ENCODE measurements at places on chromosomes 5 and 9.

DNA sequence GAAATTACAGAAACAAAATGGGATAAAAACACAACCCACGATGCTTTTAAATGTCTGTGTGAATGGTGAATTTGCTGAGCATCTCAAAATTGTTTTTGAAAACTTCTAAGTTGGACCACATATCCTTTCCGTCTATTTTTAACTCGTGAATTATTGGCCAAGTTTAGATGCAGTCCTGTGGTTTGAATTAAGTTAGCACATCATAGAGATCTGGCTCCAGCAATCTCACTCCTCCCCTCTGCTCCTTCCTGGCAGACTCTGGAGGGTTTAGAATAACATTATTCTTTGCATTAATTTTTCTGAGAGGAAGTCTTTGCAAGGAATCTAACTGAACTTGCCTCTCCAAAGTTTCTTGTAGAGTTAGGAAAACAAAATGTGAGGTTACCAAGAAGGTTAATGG, 14.5 kb upstream of the ANKRD55 start:
- DNase-seq = peak; percentile 69

DNA sequence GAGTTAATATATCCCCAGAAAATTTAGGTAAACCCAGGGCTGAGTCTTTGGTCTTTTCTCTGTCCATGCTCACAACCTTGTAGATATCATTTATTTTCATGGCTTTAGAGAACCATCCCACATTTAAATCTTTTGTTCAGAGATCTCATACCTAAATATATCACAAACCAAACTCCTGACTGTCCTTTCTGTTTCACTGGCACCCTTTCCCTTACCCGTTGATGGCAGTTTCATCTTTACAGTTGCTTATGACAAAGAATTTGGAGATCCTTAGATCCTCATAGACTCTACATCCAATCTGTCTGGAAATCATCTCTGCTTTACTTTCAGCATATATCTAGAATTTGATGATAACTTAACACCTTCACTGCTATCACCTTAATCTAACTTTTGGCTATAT, 19.2 kb downstream of the RNF180 start:
- DNase-seq = no peak

DNA sequence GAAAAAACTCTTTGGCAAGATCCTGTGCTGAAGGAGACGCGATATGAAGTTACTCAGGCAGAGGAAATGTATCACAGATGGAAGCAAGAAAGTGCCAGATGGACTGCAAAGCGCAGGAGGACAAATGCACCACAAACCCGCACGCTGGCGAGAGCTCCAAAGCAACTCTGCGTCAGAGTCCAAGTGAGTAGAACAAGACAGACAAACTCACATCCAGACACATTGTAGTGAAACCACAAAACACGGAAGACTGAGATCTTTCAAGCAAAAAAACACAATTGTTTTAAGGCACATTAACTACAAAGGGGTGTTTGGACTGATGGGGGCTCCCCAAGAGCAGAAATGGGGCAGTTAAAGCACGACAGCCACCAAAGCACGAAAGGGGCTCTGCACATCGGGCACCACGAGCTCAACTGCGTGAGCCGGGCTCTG, 39.2 kb upstream of the NKD2 start:
- peak; percentile 30 for DNase-seq

DNA sequence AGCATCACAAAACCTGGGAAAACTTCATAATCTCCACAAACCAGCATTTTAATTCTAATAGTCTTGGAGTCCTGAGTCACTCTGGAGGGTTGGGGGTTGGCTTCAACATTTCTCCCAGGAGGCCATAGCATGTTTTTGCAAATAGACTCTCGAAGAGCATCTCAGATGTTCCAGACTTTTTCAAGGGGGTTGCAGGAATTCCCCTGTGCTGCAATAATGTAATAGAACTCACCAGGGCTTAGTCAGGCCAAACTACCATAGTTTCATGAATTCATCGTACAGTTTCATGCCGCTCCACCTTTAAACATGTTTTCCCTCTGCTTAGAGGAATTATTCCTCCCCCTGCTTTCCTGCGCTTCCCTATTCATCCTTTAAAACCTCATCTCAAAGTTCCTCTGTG, 499.5 kb upstream of the KLF4 start:
- DNase-seq = peak; percentile 19

GRCh38 chr5:145976431-145977155, 40.2 kb downstream of the SH3RF2 start:
- no peak for DNase-seq

GRCh38 chr9:4226331-4227250, 73.3 kb downstream of the GLIS3 start:
- DNase-seq = no peak

DNA sequence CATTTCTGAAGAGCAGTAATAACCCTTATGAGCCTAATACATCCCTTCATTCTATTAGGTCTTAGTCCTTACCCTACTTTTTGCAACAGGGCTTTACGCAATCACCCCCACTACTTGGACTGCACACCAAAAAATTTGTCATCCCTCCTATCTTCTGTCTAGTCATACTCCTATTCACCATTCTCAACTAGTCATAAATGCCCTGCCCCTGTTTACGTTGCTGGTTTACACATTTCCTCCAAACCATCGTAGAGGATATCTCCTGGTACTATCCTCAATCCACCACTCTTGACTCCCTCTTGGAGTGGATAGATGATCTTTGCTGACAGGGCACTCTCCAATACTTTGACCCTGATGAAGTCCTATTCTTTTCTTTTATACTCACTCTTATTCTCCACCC, 98.2 kb upstream of the CCNG1 start:
- no peak for DNase-seq

- no peak for DNase-seq
These were observed 37.9 kb downstream of the LURAP1L start for GRCh38 chr9:12812710-12813109.

- DNase-seq = peak; percentile 70
These were observed 871 bp downstream of the TRIO start for GRCh38 chr5:14143841-14144585.

- DNase-seq = no peak
These were observed 2.1 kb upstream of the GABRB2 start for GRCh38 chr5:161548487-161549094.

- peak; percentile 99 for DNase-seq
These were observed at the start of gene MIGA2 for GRCh38 chr9:129036241-129036922. Gene MIGA2, plus strand, starts transcription at chr9:129036626. Its CDS starts 3,969 bp downstream, at chr9:129040595.

DNA sequence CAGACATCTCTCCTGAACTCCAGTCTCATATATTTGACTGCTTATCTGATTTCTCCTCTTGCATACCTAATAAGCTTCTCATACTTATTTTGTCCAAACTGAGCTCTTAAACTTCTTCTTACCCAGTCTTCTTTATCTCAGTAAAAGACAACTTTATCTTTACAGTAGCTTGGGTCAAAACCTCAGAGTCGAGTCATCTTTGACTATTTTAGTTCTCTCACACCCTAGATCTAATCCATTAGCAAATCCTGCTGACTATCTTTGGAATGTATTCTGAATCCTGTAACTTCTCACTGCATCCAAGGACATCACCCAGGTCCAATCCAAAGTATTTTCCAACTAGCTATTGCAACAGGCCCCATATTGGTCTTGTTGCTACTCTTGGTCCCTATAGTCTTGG, 11.8 kb upstream of the JAK2 start:
- DNase-seq = no peak

DNA sequence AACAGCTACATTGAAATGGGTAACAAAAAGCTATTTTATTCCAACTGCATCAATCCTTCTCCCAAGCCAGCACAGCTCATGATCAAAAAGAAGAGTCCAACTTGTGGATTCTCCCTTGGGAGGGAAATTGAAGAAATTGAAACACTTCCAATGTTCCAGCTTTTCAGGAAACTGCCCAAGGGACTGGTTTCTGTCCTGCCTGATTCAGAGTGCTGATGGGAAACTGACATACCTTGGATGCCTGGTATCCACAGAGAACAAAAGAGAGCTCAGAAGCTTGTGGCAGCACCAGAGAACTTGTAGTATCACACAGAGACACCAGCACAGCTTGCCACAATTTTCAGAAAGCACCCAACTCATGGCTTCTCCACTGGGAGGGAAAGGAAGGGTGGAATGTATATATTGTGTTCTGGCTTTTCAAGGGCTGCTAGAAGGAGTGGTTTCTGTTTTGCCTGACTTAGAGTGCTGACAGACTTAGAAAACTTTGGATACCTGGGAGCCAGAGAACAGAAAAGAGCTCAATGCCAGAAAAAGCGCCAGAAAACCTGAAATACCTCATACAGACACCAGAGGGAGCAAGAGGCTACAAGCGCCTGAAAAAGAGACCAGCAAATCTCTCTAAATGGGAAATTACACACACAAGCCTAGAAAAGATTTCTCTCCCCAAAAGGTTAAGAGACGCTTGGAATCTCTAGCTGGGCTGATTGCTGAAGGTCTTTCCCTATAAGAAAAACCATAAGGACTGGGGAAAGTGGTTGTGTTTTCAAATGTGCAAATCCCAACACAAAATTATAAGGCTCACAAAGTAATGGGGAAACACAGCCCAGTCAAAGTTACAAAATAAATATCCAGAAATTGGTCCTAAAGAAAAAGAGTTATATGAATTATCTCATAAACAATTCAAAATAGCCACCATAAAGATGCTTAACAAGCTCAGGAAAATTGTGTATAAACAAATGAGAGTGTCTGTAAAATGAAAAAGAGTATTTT, 178.8 kb downstream of the SPOCK1 start:
- DNase-seq = peak; percentile 85

GRCh38 chr9:33350310-33350709, 52.1 kb downstream of the AQP7 start:
- DNase-seq = peak; percentile 92

DNA sequence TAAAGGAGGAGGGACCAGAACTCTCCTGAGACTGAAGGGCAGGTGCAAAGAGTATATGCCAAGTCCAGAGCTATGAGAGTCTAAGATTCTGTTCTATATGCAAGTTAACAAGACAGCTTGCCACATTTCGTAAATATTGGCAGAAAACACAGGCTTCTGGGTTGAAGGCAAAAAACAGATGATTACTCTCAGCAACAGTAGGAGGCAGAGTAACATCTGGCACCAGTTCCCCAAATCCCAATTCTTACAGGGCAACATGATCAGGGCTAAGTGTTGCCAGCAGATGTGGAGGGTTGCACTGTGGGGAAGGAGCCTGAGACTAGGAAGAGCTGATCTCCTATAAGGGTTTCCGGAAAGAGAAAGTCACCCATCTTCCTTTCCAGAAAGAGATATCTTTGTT, 179.4 kb downstream of the PJA2 start:
- DNase-seq = no peak

DNA sequence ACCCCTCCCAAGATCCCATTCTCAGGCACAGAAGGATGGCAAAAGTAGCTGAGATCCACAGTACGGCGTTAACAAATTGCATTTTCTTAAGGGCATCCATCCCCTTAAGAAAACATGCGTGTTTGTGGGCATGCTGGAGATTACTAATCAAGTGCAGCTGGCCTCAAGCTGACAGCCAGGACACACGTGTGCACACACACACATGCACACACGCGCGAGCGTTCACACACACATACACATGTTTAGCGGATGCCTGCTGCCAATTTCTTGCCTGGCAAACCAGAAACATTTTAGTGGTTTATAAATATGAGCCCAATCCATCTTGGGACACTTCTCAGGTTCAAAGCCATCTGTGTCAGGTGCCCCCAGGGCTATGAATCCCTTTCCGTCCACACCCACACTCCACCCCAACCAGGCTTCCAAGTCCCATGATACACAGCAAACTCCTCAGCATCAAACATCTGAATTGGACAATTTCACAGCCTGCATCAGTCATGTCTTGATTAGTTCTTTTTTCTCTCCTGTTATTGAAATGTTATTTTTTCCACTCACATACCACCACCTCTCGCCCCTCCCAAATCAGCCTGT, 23.5 kb upstream of the SMIM23 start:
- no peak for DNase-seq

DNA sequence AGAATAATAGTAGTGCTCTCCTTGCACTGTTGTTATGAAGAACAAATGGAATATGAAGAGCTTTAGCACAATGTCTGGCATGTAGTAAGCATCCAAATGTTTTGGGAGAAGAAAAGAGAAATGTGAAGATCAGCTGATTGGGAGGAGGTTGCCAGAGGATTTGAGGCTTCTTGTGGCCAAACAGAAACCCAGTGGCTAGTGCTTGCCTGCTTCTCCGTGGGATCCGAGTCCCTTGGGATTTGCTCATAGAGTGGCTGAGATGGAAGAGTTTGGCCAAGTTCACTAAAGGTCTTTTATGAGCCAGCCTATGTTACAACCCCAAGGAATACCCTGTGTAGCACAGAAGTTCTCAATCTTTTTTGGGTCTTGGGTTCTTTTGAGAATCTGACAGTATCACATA, 86.0 kb downstream of the ANGPTL2 start:
- no peak for DNase-seq

DNA sequence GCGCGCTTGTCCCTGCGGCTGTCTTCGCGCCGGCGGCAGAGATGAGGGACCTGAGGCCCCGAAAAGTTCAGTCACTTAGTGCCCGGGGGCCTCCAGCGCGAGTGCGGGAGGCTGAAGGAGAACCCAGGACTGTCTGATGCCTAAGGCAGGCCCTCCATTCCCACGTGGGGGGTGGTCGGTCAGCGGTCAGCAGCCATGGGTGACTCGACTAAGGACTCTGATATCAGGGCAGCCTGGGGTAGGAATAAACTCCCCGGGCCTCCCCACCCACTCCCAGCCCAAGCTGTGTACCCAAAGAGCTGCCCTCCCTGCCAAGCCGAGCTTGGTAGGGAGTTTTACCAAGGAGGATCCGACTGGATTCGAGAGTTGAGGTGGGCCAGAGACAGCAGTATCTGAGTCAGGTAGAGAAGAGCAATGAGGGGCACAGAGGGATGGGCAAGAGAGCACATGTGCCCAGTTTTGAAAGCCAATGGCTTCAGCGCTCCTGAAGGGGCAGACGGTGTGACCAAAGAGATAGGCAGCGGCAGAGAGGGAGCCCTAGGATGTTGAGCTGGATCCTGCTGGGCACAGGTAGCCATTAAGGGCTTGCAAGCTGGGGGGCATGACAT, 787 bp downstream of the FGFR4 start:
- no peak for DNase-seq

GRCh38 chr5:160441311-160441781, 19.7 kb downstream of the PTTG1 start:
- DNase-seq = no peak

- peak; percentile 74 for DNase-seq
These were observed 1.9 kb upstream of the FST start for GRCh38 chr5:53478411-53479044.

DNA sequence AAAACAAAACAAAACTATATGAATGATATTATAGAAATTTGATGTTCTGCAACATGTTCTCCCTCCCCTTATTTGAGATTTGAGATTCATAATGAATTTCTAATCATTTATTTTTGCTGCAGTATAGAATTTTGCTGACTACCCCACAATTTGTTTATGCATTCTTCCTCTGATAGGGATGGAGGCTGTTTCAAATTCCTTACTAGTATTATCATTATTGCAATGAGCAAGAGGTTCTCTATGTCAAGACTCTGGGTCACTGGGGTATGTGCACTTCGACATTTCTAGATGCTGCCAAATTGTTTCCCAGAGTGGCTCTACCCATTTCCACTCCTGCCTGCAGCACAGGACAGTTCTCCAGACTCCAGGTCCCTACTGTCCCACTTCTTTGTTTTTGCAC, 54.9 kb upstream of the DAB2IP start:
- no peak for DNase-seq

All from adipocyte (in vitro differentiated cells).